Frontal cortex (tissue), 4 donors: ENCODE measurements at places on chromosomes 7 and 10.

DNA sequence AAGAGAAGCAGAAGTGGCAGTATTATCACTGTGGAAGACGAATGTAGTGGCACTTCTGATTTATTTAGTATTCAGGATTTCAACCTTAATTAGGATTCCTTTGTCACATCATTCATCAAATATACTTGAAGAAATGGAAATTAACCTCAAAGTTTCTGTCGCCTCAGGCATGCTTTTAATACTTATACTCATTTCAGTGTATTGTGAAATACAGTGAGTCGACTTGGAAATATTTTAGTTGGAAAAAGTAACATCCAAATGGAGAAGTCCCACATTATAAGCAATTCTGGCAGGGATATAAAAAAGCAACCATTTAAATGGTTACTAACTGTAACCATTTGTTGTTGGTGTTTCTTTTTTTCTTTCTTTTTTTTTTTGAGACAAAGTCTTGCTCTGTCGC is 648.8 kb downstream of the ARL4A start:
- no peak for DNase-seq

- DNase-seq = no peak
Measured at GRCh38 chr7:142418326-142418725, 160.5 kb upstream of the PRSS58 start.

GRCh38 chr7:25311346-25311745 is 83.1 kb upstream of the NPVF start:
- DNase-seq = no peak

DNA sequence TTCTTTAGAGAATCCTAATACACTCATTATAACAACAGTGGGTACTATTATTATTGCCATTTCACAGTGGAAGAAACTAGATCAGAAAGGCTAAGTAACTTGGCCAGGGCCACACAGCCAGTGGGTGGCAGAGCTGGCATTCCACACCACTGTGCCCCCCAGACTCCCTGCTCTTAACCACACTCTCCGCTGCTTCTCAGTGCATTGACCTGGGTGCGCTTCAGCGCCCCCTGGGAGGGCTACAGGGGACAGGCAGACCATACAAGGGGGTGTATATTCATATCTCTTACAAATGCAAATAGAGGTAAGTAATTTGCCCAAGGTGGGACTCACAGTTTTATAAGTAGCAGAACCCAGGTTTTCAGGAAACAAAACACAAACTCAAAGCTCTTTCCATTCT is 77.0 kb upstream of the NMT2 start:
- DNase-seq = no peak

GRCh38 chr10:15331461-15331860 is 39.6 kb downstream of the FAM171A1 start:
- DNase-seq = no peak

- no peak for DNase-seq
Measured at GRCh38 chr7:3204526-3204925, 96.5 kb upstream of the SDK1 start.

DNA sequence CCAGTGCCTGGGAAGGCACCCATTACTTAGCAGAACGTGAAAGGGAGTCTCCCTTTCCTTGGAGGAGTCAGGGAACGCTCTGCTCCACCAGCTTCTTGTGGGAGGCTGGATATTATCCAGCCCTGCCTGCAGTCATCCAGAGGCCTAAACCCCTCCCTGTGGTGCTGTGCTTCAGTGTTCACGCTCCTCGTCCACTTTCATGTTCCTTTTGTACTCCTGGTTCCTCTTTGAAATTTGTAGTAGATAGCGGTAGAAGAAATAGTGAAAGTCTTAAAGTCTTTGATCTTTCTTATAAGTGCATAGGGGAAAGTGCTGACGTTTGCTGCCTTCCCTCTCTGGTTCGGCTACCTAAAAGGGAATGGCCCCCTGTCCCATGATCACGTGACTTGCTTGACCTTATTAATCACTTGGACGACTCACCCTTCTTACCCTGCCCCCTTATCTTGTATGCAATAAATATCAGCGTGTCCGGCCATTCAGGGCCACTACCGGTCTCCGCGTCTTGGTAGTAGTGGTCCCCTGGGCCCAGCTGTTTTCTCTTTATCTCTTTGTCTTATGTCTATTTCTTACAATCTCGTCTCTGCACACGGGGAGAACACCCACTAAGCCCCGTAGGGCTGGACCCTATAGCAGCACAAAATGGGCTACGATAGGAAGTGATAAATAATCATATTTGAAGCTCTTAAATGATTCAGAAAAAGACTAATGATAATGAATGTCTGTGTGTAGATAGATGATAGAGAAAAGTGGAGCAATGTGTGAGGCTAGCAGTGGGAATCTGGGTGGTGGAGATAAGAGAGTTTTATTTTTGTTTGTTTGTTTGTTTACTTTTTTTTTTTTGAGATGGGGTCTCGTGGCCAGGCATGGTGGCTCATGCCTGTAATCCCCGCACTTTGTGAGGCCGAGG is 5.8 kb upstream of the ESYT2 start:
- DNase-seq = no peak

DNA sequence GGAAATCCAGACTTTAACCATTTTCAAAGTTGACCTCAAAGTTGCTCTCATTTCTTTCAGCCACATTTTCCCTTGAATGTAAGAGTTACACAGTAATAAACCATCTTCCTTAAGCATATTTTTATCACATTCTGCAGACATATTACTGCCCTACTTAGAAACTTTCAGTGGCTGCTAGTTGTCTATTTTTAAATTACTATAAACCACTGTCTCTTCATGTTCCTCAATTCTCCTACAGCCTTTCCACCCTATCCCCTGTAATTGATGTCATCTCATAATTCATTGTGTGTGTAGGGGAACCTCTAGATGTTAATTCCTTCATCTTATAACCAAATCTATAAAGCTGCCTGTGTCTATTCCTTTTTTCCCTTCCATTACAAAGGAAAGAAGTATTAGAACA is 78.1 kb upstream of the STRIP2 start:
- no peak for DNase-seq

DNA sequence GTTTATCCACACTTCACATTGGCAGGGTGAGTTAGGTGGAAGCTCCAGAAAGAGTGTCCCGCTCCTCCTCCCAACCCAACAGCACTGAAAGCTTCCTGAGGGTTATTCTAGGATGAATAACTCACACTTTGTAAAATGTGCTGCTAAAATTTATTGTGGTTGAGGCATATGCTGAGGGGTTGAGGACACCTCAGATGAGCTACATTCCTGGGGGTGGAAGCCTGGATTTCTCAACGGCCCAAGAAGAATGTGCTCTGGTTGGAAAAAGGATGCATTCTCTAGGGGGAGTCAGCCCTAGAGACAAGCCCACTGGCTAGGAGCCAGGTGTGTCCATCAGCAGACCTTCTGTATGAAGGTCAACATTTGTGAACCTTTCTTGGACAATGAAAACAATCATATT is 91.5 kb upstream of the PDE1C start:
- no peak for DNase-seq

GRCh38 chr10:28429573-28430216 is 103.2 kb upstream of the WAC start:
- DNase-seq = no peak

GRCh38 chr7:132292803-132293202 is 283.5 kb downstream of the PLXNA4 start:
- DNase-seq = no peak

GRCh38 chr10:17734432-17735080 is 17.4 kb upstream of the TMEM236 start:
- no peak for DNase-seq

DNA sequence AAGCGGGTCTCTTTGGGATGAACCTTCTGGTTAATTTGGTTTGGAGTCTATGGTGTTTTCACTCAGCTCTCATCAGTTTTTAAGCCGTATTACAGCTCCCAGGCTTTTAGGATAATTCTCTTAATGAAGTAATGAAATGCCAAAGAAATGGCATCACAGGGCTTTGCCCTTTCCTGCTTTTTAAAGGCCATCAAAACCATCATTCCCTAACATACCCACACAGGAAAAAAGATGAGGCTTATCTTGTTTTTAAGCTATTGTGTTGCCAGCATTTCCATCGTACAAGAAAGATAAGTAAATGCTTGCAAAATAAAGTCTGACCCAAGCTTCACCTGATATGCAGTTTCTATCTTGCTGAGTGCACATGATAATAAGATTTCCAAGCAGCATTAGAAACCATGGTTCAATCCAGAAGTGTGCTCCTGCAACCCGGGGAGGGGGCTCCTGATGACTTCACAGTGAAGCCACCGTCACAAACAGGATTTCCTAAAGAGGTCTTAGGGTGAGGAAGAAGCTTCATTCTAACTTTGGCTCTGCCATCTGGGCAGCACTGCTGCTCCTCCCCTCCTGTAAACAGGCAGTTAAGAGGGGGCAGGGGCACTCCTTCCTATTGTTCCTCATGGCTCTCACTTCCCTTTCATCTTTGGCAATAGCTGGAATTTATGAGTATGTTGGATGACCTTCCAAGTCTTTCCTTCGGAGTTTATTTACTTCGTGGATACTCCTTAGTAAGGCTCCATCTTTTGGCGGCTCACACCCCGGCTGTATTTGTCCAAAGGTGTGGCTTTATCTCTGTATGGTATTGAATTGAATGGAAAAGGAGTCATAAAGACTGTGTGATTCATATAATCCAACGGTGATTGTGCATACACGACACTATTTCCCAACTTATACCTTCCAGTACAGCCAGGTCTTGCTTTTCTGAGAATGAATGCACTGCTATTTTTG is 55.2 kb upstream of the FAM133B start:
- DNase-seq = no peak

DNA sequence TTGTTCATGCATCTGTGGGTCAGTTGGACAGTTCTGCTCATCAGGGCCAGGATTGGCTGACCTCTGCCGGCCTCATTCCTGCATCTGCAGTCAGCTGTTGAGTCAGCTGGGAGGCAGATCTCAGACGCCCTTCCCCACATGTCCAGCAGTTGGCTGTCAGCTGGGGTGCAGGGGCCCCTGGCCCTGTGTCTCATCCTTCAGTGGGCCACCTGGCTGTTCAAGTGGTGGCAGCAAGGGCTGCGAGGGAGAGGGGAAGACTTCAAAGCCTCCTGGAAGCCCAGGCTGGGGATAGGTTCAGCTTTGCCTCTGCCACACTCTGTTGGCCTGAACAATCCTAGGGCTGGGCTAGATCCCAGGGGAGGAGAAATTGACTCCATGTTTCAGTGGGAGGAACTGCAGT is 33.2 kb downstream of the TACR2 start:
- no peak for DNase-seq

GRCh38 chr10:85666102-85666501 is 700.5 kb downstream of the GRID1 start:
- DNase-seq = no peak

GRCh38 chr7:98911916-98912315 is 33.6 kb downstream of the TRRAP start:
- DNase-seq = no peak

DNA sequence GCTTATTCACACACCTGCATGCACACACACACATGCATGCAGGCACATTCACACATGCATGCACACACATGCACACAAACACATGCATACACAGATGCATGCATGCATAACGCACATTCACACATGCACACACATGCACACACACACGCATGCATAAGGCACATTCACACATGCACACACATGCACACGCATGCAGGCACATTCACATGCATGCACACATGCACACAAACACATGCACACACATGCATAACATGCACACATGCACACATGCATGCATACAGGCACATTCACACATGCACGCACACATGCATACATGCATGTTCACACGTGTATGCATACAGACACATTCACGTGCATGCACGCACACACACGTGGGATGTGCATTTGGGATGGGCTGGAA is 165.8 kb downstream of the PAXIP1 start:
- DNase-seq = no peak

- no peak for DNase-seq
Measured at GRCh38 chr10:21750424-21750823, 216.4 kb downstream of the MLLT10 start.

DNA sequence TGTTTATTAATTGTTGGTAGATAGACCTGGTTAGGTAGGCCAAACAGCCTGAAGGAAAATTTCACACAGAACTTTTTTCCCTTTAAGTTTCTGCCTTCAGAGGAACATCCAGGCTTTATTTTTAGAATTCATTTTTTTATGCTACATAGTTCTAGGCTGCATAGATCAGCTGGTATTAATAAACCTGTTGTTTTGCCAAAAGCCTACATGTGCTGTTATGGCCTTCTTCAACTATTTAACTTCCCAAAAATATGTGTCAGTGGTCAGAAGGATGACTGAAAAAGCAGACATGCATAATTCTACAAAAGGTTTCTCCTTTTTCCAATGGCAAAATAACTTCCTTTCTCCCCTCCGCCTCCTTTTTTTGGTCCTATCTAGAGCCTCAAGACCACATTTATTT is 303.0 kb upstream of the DKK1 start:
- no peak for DNase-seq

DNA sequence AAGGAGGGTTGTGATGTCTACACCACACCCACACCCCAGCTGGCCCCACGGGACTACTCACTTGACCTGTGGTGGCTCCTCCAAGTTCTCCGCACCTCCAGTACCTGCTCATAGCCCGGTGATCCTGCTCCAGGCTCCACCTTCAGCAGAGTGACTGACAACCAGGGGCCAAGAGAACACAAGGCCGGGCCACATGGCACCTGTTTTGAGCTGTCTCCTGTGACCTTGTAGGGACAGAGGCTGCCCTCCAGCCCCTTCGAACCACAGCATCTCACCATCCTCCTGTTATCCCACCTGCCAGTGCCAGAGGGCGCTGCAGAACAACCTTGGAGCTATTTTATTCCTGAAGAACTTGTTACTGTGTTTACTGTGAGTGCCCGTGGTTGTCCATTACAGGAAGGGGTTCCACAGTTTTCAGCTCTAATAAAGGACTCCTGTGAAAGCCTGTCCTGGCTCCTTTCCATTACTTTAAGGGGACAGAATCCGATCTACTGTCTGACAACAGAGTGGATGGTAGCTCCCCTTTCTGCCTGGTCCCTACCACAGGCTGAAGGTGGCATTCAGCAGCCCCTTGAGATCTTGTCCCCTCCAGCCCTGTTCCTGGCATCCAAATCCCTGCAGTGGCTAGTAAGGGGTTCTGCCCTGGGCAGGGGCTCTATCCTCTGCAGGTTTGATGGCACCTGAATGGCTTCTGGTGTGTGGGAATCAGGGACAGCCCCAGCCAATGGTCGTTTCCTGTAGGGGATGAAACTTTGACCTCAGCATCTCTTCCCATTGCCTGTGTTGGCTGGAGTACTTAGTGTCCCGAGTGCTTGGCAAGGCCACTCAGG is 50.8 kb downstream of the C10orf120 start:
- peak; percentile 51 for DNase-seq

GRCh38 chr10:72550239-72550638 is 75.6 kb downstream of the MICU1 start:
- no peak for DNase-seq

DNA sequence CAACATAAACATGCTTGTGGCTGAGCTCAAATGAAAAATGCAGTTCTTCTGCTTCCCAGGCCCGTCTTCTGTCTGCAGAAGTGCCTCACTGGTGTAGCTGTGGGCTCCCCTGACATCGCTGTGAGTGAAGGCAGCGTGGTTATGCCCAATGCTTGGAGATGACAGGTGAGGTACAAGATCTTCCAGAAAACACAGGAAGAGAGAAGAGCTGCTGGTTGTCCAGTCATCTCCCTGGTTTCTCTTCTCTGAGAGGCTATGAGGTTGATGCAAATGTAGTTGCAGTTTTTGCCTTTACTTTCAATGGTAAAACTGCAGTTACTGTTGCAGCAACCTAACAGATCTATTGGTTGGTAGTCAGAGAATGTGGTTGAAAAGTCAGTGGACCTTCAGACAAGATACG is 223.6 kb downstream of the GATA3 start:
- DNase-seq = no peak

- no peak for DNase-seq
Measured at GRCh38 chr7:42964849-42965805, 33.0 kb downstream of the MRPL32 start.
